ENCODE measurements at places on chromosomes 12 and 14. TPM values are rescaled to one million over a fixed set of nuclear protein-coding genes. Genes with fewer than 3 reads are reported as not detected.

Gene IL26
- not detected for total RNA-seq

Gene RPL10L
- not detected for total RNA-seq

Gene SLC38A1
- 16.9 TPM for total RNA-seq

Gene SPPL3
- total RNA-seq, result 17.0 TPM

Gene B4GALNT1
- 34.1 TPM for total RNA-seq

Gene PMCH
- total RNA-seq, result not detected

Gene CLEC7A
- not detected for total RNA-seq

Gene NEDD1
- 30.1 TPM for total RNA-seq

Gene FGF23
- not detected for total RNA-seq

Gene LALBA
- not detected for total RNA-seq

Gene INSM2
- 0.02 TPM for total RNA-seq

Gene TRMT5
- total RNA-seq, result 17.5 TPM

Gene RPS29
- 5,147 TPM for total RNA-seq

Gene HHIPL1
- not detected for total RNA-seq

Gene SPRYD4
- total RNA-seq, result 2.3 TPM

Gene NFATC4
- total RNA-seq, result not detected

Gene GDF11
- total RNA-seq, result 12.5 TPM

Gene PRH1
- total RNA-seq, result 8.7 TPM

Gene C1QL4
- total RNA-seq, result 5.3 TPM

Gene KMT2D
- total RNA-seq, result 12.4 TPM

Gene LIN7A
- 1.1 TPM for total RNA-seq

Gene FOXN4
- total RNA-seq, result not detected
